ENCODE measurements at places on chromosomes 7 and 10.
A peak's percentile ranks its signal among the peaks of the same experiment; 100 is the strongest.

- H3K27me3 ChIP-seq, result peaks cover 40% of the 10 kb centered on the region
- peaks cover 4% of the 10 kb centered on the region for H3K36me3 ChIP-seq
- no peak overlapping the region for H3K27ac ChIP-seq
- no peak for DNase-seq
- no peak overlapping the region for H3K4me3 ChIP-seq
- no peaks in the 10 kb centered on the region for H3K4me1 ChIP-seq
Measured at GRCh38 chr10:98097616-98098015, 36.8 kb upstream of the R3HCC1L start.

GRCh38 chr10:66795866-66796265, 130.0 kb upstream of the LRRTM3 start:
- H3K36me3 ChIP-seq, result peaks cover 3% of the 10 kb centered on the region
- no peak overlapping the region for H3K27ac ChIP-seq
- H3K27me3 ChIP-seq, result no peaks in the 10 kb centered on the region
- H3K4me3 ChIP-seq, result no peak overlapping the region

- peaks cover 76% of the 10 kb centered on the region for H3K4me1 ChIP-seq
- H3K27me3 ChIP-seq, result no peaks in the 10 kb centered on the region
- peaks cover 16% of the 10 kb centered on the region for H3K36me3 ChIP-seq
- no peak for DNase-seq
- H3K27ac ChIP-seq, result no peak overlapping the region
Measured at GRCh38 chr10:84412482-84412881, 84.1 kb downstream of the CCSER2 start.

DNA sequence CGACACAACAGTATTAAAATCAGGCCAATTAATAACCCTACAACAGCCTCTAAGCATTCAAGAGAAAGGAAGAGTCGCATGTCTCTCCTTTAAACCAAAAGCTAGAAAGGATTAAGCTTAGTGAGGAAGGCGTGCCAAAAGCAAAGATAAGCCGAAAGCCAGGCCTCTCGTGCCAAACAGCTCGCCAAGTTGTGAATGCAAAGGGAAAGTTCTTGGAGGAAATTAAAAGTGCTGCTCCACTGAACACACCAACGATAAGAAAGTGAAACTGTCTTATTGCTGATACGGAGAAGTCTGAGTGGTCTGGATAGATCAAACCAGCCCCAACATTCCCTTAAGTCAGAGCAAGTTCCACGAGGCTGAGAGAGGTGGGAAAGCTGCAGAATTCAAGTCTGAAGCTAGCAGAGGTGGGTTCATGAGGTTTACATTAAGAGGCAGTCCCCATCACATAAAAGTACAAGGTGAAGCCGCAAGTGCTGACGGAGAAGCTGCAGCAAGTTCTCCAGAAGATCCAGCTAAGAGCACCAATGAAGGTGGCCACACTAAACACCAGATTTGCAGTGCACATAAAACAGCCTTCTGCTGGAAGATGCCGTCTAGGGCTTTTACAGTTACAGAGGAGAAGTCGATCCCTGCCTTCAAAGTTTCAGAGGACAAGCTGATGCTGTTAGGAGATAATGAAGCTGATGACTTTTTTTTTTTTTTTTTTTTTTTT, 194.8 kb downstream of the MAD1L1 start:
- no peak for DNase-seq
- H3K36me3 ChIP-seq, result peaks cover 7% of the 10 kb centered on the region
- peaks cover 59% of the 10 kb centered on the region for H3K4me1 ChIP-seq
- peak overlapping the region; percentile 84 for H3K4me3 ChIP-seq
- H3K27ac ChIP-seq, result peak overlapping the region; percentile 79

DNA sequence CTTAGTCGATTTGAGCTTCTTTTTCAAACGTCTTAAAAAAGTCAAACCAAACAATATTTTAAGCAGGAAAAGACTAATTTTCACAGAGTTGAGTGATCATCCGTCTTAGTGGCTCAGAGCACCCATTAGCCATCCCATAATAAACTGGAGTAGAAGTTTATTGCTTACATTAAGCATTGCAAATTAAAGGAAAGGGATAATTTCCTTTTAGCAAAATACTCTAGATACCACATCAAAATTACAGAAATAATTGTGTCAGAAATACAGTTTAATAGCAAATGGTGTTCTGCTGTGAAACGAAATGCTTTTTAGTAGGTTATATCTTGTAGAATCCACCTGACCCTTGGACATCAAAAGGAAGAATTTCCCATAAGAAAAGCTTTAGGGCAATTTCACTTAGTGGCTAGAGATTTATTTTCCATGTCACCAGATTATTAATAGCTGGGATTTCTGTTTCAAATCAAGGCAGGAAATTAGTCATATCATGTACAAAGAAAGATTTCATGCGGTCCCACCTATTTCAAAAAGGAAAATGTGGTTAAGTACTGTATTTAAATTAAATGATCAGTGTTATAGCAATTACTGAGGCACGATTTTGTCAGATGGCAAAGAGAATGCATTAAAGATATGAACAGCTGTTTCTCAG, 96.2 kb downstream of the NPTX2 start:
- DNase-seq, result no peak
- H3K27me3 ChIP-seq, result peaks cover 11% of the 10 kb centered on the region
- H3K4me1 ChIP-seq, result no peaks in the 10 kb centered on the region
- H3K36me3 ChIP-seq, result no peaks in the 10 kb centered on the region

- no peaks in the 10 kb centered on the region for H3K4me1 ChIP-seq
- H3K4me3 ChIP-seq, result no peak overlapping the region
Measured at GRCh38 chr7:118944271-118944670, 719.8 kb downstream of the ANKRD7 start.

DNA sequence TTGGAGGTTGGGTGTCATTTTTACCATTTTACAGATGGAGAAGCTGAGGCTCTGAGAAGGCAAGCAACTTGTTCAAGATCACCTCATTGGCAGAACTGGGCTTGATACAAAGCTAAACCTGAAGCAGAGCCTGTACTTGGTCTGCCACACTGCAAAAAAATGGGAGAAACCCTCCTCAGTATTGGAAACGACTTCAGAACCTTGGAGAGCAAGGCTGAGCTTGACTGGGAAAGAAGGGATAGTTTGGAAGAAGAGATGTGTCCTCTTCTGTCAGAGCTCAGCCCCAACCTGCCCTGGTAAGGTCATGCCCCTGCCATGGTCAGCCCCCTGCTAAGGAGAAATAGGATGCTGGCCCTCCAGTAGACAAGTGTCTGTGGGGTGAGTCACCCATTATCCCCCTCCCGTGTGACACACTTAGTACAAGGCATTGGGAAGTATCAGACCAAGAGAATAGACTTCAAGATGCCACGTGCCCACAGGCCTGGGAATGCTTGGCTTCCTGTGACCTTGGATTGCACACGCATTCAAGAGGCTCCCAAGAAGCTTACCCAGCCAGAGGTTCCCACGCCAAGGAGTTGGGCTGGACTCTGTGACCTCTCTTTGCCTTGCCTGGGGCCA, 56.2 kb upstream of the SMNDC1 start:
- peaks cover 33% of the 10 kb centered on the region for H3K4me1 ChIP-seq
- H3K36me3 ChIP-seq, result peaks cover 4% of the 10 kb centered on the region
- no peaks in the 10 kb centered on the region for H3K27me3 ChIP-seq
- no peak for DNase-seq
- H3K27ac ChIP-seq, result no peak overlapping the region

DNA sequence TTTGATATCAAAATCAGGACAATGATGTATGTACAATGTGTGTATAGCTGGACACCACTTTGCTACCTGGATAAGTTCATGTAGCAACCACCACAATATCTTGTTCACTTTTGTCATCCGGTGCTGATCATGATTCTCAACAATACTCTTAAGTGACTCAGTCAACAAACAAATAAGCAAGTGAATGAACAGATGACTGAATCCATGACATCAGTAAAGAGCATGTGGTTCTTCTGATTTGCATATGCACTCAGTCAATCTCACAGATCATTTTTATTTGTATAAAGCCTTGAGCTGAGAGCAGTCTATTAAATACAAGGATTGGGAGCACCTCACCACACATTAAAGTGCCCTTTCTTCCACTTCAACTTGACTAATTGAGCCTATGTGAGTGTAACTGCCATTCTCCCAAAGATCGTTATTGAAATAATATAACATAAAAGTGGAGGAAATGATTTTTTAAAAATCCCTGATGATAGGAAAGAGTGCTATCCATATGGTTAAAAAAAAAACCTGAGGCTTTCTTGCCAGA, 69.5 kb downstream of the NPSR1 start:
- no peaks in the 10 kb centered on the region for H3K27me3 ChIP-seq
- H3K36me3 ChIP-seq, result peaks cover 2% of the 10 kb centered on the region
- no peak for DNase-seq
- H3K27ac ChIP-seq, result no peak overlapping the region
- H3K4me3 ChIP-seq, result no peak overlapping the region

Measured in central memory CD8-positive, alpha-beta T cell (primary cell).